Activated T-cell treated with anti-CD3 and anti-CD28 coated beads, Interleukin-2, amount 50 U/mL, for 1 hour (primary cell): ENCODE measurements at places on chromosomes 6 and 20.

DNA sequence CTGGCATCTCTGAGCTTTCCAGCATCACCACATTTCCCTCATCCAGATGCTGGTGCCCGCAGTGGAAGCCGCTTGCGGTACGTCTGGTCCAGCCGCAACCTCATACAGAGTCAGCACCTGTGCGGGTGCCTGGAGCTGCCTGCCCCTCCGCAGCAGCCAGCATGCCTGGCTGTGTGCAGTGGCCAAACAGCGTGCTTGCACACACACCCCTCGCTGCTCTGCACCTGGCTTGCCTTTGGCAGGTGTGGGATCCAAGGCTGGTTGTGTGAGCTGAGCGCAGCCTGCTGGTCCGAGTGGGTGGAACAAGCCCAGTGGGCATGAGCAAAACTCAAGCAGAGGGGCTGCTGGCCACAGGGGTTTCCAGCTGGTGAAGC, 3.1 kb upstream of the HINT3 start:
- no peak for DNase-seq

- DNase-seq = no peak
Measured at GRCh38 chr6:48176645-48177308, 65.8 kb upstream of the PTCHD4 start.

DNA sequence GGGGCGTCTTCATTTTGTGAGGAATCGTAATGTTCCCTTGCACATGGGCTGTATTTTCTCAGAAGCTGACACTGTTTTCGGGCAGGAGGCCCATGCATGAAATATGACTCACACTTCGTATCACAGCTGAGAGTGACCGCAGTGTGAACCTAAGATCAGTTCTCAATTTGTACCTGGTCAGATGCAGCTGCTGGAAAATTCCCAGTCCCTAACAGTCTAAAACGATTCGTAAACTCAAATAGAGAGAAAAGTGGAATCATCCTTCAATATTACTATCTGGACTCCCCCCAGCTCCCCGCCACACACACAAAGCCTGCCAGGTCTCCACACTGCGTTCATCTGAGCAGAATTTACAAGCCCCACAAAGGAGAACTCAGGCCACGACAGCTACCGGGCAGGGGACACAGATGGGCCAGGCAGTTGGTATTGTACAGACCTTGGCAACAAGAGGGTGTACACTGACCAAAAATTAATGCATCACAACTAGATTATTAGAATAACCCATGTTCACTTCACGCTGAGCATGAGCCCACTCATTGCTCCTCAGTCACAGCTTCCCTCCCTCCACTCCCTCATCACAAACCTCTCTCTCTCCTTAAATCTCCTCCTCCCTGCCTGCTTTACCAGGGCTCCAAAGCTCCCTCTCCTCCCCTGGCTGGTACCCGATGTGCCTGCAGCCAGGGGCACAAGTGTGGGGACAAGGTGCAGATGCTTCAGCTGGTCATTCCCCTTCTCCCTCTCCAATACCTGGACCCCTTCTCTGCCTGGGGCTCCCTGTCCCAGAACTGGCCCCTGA, 488.4 kb downstream of the PREX1 start:
- DNase-seq = no peak

GRCh38 chr20:34861386-34862084, 11.1 kb downstream of the GGT7 start:
- no peak for DNase-seq

- no peak for DNase-seq
Measured at GRCh38 chr6:168582571-168582981, 141.6 kb downstream of the SMOC2 start.

GRCh38 chr20:24953621-24954133, 4.6 kb downstream of the CST7 start:
- DNase-seq = no peak

DNA sequence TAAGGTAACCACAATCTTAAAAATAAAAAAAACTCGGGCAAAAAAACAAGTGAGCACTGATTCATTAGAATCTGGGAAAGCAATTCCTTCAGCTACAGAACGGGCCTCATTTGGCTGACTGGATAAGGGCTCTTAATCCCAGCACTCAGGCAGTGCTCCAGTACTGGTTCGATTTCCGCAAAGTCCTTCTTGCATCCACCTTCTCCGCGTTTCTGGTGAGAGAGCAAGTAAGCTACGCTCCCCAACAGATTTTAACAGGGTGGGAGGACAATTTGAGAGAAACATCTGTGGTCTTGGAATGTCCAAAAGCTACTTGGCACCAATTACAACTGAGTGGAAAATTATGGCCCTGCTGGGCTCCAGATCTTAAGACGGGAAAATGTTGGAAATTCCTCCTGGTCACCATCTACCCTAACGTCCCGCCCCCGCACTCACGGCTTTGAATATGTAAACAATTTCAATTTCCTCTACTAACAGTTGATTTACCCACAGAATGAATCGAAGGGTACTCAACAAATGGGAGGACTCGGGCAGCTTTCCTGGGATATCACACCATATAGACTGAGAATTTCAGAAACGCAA, 18.1 kb upstream of the ZSCAN9 start:
- no peak for DNase-seq

DNA sequence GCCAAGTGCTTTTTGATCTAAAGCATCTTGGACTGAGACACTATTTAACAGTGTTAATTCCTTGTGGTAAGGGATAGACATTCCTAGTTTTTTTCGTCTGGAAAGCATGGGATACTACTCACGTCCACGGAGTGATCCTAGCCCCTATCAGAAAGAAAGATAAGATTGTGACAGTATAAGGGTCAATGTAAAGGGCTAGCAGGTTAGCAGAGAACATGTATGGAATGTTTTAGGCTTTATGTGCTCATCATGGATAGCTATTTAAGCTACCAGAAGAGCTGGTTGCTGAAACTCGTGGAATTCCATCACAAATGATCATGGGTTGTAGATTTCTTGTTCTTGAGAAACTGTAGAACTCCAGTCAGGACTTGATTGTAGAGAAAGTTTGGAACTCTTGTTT, 32.1 kb downstream of the CYB5R4 start:
- DNase-seq = no peak

- DNase-seq = no peak
Measured at GRCh38 chr20:46350201-46350985, 42.1 kb upstream of the CDH22 start.

DNA sequence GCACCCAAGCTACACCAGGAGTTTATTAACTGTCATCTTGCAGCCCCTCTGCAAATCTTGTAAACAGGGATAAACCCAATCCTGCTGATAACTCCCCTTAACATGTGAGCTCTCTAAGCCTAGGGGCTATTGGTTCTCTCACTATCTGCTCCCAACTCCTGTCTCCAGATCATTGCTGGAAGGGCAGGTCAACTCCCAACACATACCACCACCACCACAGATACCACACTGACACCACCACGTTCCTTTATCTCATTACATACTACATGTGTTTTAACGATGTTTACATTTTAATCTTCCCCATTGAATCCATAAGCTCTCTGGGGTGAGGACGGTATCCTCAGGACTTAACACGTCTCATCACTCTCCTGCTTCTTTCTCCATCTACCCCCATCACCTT, 51.8 kb downstream of the SIM1 start:
- no peak for DNase-seq
